ENCODE measurements at places on chromosomes 1 and 21.

- DNase-seq: no peak
Observed at GRCh38 chr1:19040010-19040680, 83.7 kb upstream of the IFFO2 start.

GRCh38 chr1:238370599-238370998 is 479.9 kb upstream of the ZP4 start:
- DNase-seq: no peak

DNA sequence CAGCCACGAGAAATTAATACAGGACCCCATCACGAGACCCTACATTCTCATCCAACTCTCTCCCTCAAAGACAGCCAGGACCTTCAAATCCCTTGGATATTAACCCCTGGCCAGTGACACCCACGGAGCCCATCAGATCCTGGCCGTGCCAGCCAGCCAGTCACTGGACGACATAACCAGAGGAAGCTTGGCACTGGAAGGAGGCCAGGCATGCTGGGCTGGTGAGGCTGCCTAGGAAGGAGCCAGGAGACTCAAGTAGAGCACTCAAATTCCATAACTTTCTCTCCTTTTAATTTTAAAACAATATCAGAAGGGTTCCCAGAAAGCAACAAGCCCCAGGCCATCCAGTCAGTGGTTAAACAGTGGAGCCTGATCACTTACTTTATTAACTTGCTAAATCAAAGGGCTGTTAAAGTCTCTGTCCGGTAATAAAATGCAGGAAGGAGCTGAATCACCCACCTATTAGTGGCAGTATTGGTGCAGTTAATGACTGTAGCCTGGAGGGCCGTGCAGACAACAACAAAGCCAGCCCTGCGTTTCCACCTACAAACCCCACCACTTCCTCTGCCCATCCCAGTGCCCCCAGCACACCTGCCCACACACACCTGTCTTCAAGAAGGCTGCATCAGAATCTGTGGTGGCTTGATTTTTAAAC is 78.0 kb downstream of the HIVEP3 start:
- no peak for DNase-seq

- DNase-seq: no peak
Observed at GRCh38 chr1:50424045-50424883, 1.0 kb upstream of the DMRTA2 start.

DNA sequence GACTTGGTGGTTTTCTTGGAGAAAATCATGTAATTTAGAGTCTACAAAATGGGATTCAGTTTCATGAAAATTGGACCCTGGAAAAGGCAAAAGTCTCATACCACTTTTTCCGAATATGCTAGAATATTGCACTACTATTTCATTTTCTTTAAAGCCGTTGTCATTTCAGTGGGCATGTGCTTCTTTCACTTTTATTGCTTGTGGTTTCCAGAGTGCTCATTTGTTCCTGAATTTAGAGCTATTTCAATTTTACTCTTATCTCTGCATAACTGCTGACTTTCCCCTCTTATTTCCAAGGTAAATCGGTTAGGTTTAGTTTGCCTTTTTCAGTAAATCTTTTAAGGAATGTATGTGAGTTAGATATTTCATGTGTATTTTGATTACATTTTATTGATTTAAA is 11.6 kb downstream of the HHAT start:
- DNase-seq: no peak

GRCh38 chr1:44012404-44012803 is 18.9 kb downstream of the SLC6A9 start:
- DNase-seq: no peak

- DNase-seq: no peak
Observed at GRCh38 chr1:14999441-14999840, 154.1 kb upstream of the TMEM51 start.

DNA sequence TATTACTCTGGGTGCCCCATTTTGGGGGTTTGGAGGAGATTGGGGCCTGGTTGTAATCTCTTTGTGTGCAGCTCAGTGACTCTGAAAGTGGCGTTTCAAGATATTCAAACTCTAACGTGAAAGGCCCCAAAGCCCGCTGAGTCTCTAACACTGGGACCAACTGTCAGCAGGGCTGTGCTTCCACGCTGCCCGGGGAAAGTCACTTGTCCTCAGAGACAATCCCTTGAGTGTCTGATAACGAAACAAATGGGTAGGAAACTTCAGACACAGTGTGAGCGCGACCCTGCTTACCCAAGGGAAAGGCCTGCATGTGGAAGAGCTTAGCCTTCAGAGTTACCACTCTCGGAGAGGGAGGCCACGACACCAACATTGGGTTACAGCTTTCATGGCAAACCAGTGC is 837 bp downstream of the UBASH3A start:
- no peak for DNase-seq

GRCh38 chr21:14962217-14962616 is 102.6 kb downstream of the NRIP1 start:
- no peak for DNase-seq

DNA sequence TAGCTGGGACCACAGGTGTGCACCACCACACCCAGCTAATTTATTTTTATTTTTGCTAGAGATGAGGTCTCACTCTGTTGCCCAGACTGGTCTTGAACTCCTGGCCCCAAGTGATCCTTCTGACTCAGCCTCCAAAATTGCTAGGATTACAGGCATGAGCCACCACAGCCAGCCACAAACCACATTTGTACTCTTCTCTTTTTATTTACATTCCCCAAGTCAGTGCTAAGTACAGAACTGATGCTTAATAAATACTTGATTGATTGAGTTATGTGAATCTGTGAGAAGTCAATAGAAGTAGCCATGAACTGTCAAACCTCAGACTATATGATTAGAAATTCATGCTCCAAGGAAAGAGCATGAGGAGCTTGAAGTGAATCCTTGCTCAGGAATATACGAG is 48.5 kb upstream of the S1PR1 start:
- DNase-seq: no peak

DNA sequence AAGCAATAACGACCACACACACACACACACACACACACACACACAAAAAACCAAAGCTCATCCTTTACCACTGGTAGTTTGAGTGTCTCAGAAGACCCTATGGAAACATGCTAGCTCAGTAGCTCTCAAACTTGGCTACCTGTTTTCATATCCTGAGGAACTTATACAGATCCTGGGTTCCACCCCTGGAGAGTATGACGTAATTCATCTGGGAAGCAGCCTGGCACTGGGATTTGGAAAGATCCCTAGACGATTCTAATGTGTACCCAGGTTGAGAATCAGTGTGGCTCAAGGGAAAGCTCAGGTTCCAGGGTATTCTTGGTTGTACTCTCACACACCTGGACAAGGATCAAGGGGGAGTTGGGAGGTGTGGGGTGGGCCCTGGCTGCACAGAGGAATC is 85.9 kb downstream of the SELENOF start:
- DNase-seq: no peak

DNA sequence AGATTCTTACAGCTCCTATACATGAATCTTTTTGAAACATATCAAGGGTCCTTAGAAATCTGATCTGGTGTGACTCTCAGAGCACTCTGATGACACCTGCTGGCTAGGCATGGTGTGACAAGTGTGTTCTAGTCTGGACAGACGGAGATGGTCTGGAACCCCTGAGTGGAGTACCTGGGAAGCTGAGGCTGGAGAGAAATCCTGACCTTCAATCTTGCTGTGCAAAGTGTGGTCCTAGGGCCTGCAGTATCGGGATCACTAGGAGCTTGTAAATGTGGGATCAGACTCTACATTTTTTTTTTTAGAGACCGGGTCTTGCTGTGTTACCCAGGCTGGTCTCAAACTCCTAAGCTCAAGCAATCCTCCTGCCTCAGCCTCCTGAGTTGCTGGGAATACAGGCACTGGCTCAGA is 78.6 kb upstream of the SOD1 start:
- peak; percentile 24 for DNase-seq

- DNase-seq: no peak
Observed at GRCh38 chr1:38892976-38893375, 11.6 kb upstream of the GJA9 start.

- no peak for DNase-seq
Observed at GRCh38 chr1:223785808-223786207, 59.9 kb downstream of the TP53BP2 start.

DNA sequence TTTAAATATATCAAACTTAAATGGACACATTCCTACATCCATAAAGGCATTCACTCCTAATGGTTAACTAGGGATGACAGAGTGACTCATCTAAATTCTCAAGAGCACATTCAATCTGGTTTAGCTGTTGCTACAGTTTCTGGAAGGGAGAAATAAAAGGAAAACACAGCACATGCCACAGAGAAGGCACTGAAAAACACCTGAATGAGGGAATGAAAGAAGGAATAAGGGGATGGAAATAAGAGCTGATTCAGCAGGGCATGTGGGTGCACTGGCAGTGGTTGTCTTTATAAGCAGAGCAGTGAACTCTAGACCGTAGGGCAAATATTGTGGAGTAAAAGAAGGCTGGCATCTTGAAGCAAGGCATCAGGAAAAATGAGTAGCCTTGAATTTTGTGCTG is 79.3 kb downstream of the LHX4 start:
- no peak for DNase-seq

- no peak for DNase-seq
Observed at GRCh38 chr1:19529664-19530063, 44.3 kb upstream of the CAPZB start.

GRCh38 chr1:64480999-64481772 is 11.3 kb downstream of the CACHD1 start:
- DNase-seq: no peak

GRCh38 chr1:64942675-64943074 is 23.7 kb downstream of the JAK1 start:
- DNase-seq: no peak

- no peak for DNase-seq
Observed at GRCh38 chr1:15696956-15697521, 12.9 kb downstream of the PLEKHM2 start.

DNA sequence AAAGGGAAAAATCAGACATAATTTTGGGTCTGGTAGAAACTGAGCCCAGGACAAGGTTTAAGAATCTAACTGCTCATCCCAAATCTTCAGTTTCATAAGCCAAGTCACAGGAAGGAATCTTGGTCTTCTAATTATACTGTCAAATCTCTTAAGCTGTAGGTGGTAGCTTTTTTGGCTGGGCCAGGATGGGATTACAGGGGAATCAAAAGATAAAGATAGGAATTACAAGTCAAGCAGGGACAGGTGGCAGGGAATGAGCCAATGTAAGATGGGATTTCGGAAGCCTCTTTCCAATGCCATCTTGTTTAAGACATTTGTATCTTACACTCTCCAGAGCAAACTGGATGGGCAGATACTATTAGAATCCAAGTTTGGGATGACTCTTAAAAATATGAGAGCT is 383.5 kb downstream of the KCNH1 start:
- no peak for DNase-seq

GRCh38 chr1:172342584-172343239 is 77.8 kb upstream of the C1orf105 start:
- DNase-seq: no peak

- no peak for DNase-seq
Observed at GRCh38 chr1:83942914-83943313, 56.0 kb downstream of the TTLL7 start.

DNA sequence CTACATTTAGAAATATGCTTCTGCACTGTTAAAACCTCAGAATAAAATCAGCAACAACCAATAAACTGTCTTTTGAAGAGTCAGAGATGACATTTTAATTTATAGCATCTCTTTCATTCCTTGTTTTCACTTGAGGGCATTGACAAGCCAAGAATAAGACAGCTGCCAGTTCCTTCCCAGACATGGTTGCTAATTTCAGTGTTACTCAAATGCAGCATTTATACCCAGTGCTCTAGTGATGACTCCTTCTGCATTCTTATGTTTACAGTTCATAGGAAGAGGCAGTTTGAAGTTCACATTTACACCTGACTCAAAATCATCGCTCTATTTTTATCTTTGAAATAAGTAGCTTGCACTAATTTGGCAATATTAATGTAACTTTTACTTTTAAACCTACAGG is 44.9 kb downstream of the PLA2G4A start:
- DNase-seq: no peak

GRCh38 chr1:14598007-14598497 is 433 bp upstream of the KAZN start:
- no peak for DNase-seq

DNA sequence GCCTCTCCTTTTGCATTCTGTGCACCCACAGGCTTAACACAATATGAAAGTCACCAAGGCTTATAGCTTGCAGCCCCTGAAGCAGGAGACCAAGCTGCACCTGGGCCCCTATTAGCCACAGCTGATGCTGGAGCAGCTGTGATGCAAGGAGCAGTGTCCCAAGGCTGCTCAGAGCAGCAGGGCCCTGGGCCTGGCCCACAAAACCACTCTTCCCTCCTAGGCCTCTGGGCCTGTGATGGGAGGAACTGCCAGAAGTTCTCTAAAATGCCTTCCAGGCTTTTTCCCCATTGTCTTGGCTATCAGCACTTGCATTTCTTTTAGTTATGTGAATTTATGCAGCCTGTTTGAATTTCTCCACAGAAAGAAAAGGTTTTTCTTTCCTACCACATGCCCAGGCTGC is 89.5 kb upstream of the KCTD3 start:
- no peak for DNase-seq

DNA sequence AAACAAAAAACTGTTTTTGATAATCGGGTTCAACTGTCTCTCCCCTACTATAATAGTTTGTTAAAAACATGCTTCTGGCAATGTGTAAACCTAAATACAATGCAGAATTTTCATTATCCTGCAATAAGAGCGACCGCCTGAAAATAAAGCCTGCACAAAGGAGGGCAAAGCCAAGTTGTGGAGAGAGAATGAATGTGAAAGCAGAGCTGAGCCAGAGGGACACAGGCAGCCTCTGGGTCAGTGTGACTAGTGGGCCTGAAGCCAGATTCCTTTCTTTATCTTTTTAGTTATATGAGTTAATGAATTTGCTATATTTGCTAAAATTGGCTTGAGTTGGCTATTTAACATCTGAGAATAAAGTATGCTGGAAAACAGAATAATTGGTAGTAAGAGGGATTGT is 615.2 kb downstream of the PLA2G4A start:
- DNase-seq: no peak

GRCh38 chr1:169844941-169845608 is 48.6 kb downstream of the SCYL3 start:
- no peak for DNase-seq

GRCh38 chr1:234562334-234562733 is 47.6 kb downstream of the IRF2BP2 start:
- no peak for DNase-seq

- peak; percentile 20 for DNase-seq
Observed at GRCh38 chr1:222334026-222334680, 213.8 kb downstream of the HHIPL2 start.

GRCh38 chr21:38072489-38072888 is 156.2 kb upstream of the KCNJ6 start:
- no peak for DNase-seq

Data from AG04450 (cell line).